ENCODE measurements at places on chromosomes 4 and X.

- no peak for DNase-seq
These were observed 279.0 kb downstream of the HS3ST1 start for GRCh38 chr4:11149612-11150259.

DNA sequence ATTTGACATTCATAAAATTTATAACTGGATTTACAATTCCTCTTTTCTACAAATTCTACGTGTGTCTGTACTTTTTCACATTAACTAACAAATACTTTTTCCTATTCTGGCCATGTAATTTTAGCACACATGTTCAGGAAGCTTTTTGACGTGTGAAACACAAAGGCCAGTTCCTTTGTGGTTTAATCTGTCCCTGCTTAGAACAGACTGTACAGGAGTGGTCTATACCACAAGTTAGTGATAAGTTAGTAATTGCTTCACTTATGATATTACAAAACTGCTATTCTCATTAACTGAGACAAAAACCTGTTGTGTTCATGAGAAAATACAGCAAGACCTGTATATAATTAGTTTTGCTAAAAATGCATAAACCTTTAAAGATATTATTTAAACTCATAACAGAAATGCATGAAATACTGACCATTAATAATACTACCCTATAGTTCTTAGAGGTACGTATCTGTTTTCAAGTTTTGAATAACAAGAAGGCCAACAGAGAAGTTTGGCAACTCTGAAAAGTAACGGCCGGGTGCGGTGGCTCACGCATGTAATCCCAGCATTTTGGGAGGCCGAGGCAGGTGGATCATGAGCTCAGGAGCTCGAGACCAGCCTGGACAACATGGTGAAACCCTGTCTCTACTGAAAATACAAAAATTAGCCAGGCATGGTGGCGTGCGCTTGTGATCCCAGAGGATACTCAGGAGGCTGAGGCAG lies 13.7 kb upstream of the AREG start:
- peak; percentile 35 for DNase-seq

DNA sequence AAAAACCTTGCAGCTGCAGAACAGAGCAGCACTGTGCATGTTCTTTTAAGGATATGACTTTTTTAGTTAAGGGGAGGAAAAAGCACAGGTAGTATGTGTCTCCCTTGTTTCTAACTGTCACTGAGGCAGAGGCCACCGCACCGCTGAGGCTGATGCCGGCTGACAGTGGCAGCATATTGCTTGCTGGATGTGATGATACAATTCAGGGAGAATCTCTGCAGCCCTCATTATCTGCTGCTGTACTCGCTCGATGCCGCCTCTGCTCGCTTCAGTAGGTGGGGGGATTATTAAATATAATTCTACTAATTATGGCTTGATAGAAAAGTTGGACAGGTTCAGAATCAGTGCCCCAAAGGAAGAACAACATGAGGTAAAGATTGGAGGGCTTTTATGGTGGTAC lies 378.8 kb upstream of the NOCT start:
- DNase-seq, result no peak

- DNase-seq, result no peak
These were observed 734 bp downstream of the STOX2 start for GRCh38 chr4:183905593-183906488.

DNA sequence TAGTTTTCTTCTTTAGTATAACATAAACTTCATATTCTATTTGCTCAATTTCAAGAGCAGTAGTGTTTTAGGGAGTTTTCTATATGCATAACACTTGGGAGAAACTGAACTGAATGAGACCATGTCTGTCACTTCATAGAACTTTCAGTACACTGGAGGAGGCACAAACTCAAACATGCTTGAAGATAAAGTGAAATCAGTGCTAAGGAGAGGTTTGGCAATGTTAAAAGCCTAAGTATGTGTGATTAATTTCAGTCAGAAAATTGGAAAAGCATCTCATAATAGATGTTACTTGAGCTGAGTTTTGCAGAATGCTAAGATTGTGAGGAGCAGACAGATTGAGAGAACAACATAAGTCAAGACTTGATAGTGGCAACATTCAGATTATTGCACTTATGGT lies 411.2 kb upstream of the HS3ST1 start:
- no peak for DNase-seq

- DNase-seq, result no peak
These were observed 14.6 kb downstream of the PSAPL1 start for GRCh38 chr4:7419961-7420660.

Data from RPMI7951 (cell line).